Spleen (tissue), 13 donors: ENCODE measurements at places on chromosomes 12 and 14. TPM values are rescaled to one million over a fixed set of nuclear protein-coding genes. Genes with fewer than 3 reads are reported as not detected.

C1QL4 gene
- not detected for total RNA-seq

SERPINA1 gene
- 238 TPM for total RNA-seq

DNA sequence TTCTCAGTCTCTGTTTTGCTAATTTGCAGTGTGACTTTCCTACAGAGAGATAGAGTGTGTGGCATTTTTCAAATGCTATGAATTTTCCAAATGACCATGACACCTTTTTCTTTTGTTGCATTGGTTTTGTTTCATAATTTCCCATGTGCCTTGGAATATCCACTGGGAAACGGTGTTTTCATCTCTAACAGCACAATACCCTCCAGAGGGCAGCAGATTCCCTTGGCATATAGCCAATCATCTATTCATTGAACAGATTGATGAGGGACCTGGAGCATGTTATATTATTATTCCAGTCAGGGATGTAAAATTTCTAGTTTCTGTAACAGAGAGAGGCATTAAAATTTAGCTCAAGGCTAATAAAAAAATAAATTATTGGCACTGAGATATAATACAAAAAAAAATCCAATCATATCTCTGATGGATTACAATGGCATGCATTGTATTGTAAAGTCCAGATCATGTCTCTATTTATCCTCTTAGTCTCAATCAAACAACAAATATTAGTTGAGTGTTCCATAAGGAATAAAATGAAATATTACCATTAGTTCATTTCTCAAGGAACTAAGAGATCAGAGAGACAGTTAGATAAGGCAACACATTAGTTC is 29.6 kb upstream of the NTN4 start:
- DNase-seq = no peak
- H3K27ac ChIP-seq = no peak overlapping the region
- H3K4me1 ChIP-seq = peaks cover 5% of the 10 kb centered on the region
- no peak overlapping the region for H3K4me3 ChIP-seq
- no peaks in the 10 kb centered on the region for H3K36me3 ChIP-seq

GRCh38 chr14:36300337-36300736 is 20.1 kb downstream of the MBIP start:
- H3K4me3 ChIP-seq = no peak overlapping the region
- no peaks in the 10 kb centered on the region for H3K27me3 ChIP-seq
- DNase-seq = no peak
- no peak overlapping the region for H3K27ac ChIP-seq
- H3K36me3 ChIP-seq = peaks cover 88% of the 10 kb centered on the region

RNASE1 gene
- total RNA-seq = 438 TPM

LBHD2 gene
- not detected for total RNA-seq

DNA sequence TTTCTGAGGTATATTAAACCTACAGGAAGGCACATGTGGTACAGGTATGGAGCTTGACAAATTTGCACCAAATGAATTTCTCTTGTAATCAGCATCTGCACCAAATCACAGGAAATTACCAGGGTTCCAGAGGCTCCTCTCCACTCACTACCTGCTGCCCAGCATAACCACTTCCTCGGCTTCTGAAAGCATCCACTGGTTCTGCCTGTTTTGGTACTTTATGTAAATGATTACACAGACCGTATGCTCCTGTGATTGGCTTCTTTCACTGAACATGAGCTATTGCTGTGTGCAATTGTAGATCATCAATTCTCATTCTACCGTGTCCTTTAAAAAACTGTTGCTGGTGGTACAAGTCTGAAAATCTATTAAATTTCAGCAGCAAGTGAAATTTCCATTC is 522.1 kb downstream of the TMEM132D start:
- H3K27ac ChIP-seq = no peak overlapping the region
- no peaks in the 10 kb centered on the region for H3K27me3 ChIP-seq
- H3K4me1 ChIP-seq = no peaks in the 10 kb centered on the region
- no peak for DNase-seq
- H3K4me3 ChIP-seq = no peak overlapping the region
- no peaks in the 10 kb centered on the region for H3K36me3 ChIP-seq

DNA sequence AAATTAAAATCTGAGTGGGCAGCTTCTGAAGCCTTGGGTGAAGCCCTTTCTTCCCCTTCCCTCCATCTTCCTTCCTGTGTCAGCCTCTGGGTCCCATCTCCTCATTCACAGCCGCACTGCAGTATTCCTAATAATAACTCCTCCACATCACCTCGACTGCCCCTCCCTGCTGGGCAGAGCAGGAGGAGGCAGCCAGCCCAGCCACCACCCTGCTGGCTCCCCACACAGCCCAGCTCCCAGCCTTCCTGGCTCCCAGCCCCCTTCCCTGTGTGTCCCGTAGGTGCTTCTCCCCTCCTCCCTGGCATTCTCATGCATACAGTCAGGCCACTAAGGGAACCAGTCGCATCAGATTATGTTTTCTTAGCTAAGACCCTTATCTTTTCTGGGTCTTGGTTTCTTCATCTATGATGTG is 3.7 kb downstream of the IFFO1 start:
- H3K27ac ChIP-seq = peak overlapping the region; percentile 82
- no peaks in the 10 kb centered on the region for H3K27me3 ChIP-seq
- DNase-seq = peak; percentile 72
- peaks cover 96% of the 10 kb centered on the region for H3K4me1 ChIP-seq

PKP2 gene
- 7.8 TPM for total RNA-seq

- no peaks in the 10 kb centered on the region for H3K27me3 ChIP-seq
- H3K27ac ChIP-seq = no peak overlapping the region
- no peaks in the 10 kb centered on the region for H3K36me3 ChIP-seq
- no peaks in the 10 kb centered on the region for H3K4me1 ChIP-seq
- no peak overlapping the region for H3K4me3 ChIP-seq
- DNase-seq = no peak
Observed at GRCh38 chr12:114757684-114758325, 73.8 kb upstream of the TBX3 start.

DNA sequence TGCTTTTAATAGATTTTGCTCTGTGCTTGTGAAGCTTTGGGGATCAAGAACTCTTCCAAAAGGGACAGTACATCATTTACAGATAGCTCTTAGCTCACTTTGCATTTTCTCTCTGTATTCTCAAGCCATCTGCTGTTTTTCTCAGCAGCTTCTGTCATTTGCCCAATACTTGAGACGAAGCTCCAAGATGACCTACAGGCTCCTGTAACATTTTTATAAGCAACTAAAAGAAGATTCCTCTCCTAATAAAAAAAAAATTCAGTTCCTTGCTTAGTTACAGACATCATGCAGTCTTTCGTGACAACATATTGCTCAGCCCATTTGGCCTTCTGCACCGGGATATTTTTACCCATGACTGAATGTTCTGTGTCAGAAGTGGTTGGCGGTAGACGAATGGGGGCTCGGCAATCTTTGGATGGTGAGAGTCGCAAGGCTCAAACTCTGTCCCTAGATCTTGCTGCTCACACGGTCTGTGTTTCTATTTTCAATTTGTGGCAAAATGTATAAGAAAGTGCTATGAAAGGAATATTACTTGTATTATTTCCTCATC is 215.6 kb downstream of the FSCB start:
- no peaks in the 10 kb centered on the region for H3K4me1 ChIP-seq
- no peaks in the 10 kb centered on the region for H3K27me3 ChIP-seq
- no peaks in the 10 kb centered on the region for H3K36me3 ChIP-seq
- no peak for DNase-seq

- H3K4me3 ChIP-seq = peak overlapping the region; percentile 7
- peak overlapping the region; percentile 65 for H3K27ac ChIP-seq
- no peaks in the 10 kb centered on the region for H3K36me3 ChIP-seq
- peaks cover 14% of the 10 kb centered on the region for H3K27me3 ChIP-seq
- no peak for DNase-seq
- H3K4me1 ChIP-seq = peaks cover 45% of the 10 kb centered on the region
Observed at GRCh38 chr12:124774054-124774461, 89.6 kb downstream of the SCARB1 start.

ANKRD33 gene
- total RNA-seq = not detected

EML5 gene
- 1.8 TPM for total RNA-seq

- H3K27me3 ChIP-seq = no peaks in the 10 kb centered on the region
- no peak overlapping the region for H3K4me3 ChIP-seq
- peaks cover 29% of the 10 kb centered on the region for H3K4me1 ChIP-seq
- no peak for DNase-seq
Observed at GRCh38 chr12:118350908-118351559, 21.7 kb downstream of the TAOK3 start.

GRCh38 chr12:4089956-4090355 is 183.6 kb upstream of the CCND2 start:
- H3K4me3 ChIP-seq = no peak overlapping the region
- H3K36me3 ChIP-seq = no peaks in the 10 kb centered on the region
- DNase-seq = no peak
- H3K4me1 ChIP-seq = no peaks in the 10 kb centered on the region
- H3K27ac ChIP-seq = no peak overlapping the region

MYH7 gene
- not detected for total RNA-seq

SPTLC2 gene
- 96.3 TPM for total RNA-seq

GRCh38 chr14:95614349-95614748 is 71.9 kb upstream of the TCL1B start:
- H3K36me3 ChIP-seq = no peaks in the 10 kb centered on the region
- no peaks in the 10 kb centered on the region for H3K4me1 ChIP-seq
- no peak overlapping the region for H3K4me3 ChIP-seq
- no peak for DNase-seq
- H3K27me3 ChIP-seq = no peaks in the 10 kb centered on the region

GRCh38 chr14:23000860-23001259 is 9.1 kb downstream of the C14orf93 start:
- H3K36me3 ChIP-seq = no peaks in the 10 kb centered on the region
- H3K4me1 ChIP-seq = peaks cover 3% of the 10 kb centered on the region
- no peak for DNase-seq

DNA sequence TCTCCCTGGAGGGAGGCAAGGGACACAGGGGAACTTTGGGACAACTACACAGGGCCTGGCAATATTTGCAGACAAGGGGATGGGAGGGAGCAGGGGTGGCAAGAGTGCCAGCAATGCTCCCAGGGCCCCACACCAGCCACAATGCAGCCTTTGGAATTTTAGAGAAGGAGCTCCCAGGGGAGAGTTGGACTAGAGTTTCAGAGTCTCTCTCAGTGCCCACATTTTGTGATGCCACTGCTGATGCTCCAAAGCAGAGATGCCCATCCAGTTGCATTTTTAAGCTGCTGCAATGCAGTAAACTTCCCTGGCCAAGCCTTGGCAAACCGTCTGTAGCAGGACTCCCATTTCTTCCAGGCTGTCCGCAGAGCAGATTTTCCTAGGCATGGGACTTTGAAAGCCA is 98.9 kb downstream of the ZFP36L1 start:
- peaks cover 69% of the 10 kb centered on the region for H3K4me1 ChIP-seq
- no peaks in the 10 kb centered on the region for H3K36me3 ChIP-seq
- H3K27ac ChIP-seq = no peak overlapping the region
- H3K4me3 ChIP-seq = no peak overlapping the region

DNA sequence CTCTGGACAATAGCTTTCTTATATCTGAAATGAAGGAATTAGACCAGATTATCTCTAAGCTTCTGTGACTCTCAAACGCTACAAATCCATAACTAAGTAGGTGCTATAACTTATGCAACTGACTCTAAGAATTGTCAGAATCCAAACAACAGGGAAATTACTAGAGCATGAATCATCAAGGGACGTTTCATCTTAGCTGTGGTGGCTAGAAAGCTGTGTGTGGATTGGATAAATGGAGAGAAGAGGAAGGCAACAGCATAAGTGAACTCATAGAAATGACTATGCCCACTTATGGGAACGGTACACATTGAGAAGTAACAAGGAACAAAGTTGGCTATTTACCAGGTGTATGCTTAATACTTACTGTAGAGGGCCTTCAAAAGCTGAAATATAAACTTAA is 96.0 kb upstream of the NEDD1 start:
- no peaks in the 10 kb centered on the region for H3K36me3 ChIP-seq
- H3K27ac ChIP-seq = no peak overlapping the region
- no peak overlapping the region for H3K4me3 ChIP-seq
- DNase-seq = no peak
- no peaks in the 10 kb centered on the region for H3K4me1 ChIP-seq
- H3K27me3 ChIP-seq = no peaks in the 10 kb centered on the region

DNA sequence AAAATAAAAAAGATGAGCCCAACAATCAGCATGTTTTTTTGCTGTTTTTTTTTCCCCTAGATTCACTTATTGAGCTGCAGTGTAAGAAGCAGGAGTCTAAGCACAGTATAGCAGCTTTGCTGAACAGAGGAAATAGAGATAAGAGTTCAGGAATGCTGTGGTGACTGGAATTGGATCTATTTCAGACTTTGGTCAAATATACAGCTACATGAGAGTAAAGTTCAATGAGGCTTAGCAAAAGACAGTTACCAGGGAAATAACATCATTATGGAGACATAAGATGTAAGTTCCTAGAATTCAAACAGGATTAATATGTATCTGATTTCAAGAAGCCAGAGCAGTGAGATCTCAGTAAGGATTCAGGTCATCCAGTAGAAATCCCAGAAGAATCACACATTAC is 613.0 kb downstream of the RPS29 start:
- H3K27me3 ChIP-seq = no peaks in the 10 kb centered on the region
- no peaks in the 10 kb centered on the region for H3K4me1 ChIP-seq
- H3K4me3 ChIP-seq = no peak overlapping the region
- H3K27ac ChIP-seq = no peak overlapping the region

GRCh38 chr12:56099787-56100186 is 4.6 kb upstream of the PA2G4 start:
- H3K36me3 ChIP-seq = no peaks in the 10 kb centered on the region
- no peaks in the 10 kb centered on the region for H3K27me3 ChIP-seq
- DNase-seq = no peak
- peaks cover 6% of the 10 kb centered on the region for H3K4me1 ChIP-seq
- H3K27ac ChIP-seq = no peak overlapping the region

GRCh38 chr12:124949779-124950728 is 35.6 kb upstream of the UBC start:
- no peak for DNase-seq
- peaks cover 96% of the 10 kb centered on the region for H3K36me3 ChIP-seq
- H3K27me3 ChIP-seq = no peaks in the 10 kb centered on the region

DNA sequence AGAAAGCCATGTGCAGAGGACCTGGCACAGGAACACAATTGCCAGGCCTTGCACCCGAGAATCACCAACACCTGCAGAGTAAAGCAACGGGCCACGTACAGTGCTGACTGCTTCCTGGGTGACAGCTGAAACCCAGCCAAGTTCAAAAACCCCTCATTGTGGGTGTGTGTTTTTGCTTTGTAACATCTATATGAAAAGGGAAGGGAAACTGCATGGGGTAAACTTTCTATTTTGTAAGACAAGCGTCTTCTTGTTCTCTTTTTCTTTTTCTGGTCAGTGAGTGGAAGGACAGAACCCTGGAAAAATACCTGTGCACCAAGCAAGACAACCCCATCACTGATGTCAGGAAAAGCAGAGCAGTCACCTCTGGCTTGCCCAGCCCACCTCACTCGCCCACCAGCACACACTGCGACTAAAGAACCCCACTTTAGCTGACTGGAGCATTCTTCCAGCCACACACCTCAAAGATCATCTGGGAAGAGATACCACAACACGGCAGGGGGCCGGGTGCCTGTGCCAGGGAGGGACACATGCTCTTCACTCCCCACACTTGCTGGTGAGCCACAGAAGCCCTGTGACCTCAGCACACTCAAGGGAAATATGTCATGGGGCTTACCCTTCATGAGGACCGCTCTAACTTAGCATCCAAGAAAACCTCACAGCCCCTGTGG is 172.3 kb downstream of the NDUFA12 start:
- peak overlapping the region; percentile 74 for H3K27ac ChIP-seq
- peaks cover 31% of the 10 kb centered on the region for H3K4me1 ChIP-seq
- H3K4me3 ChIP-seq = no peak overlapping the region
- no peaks in the 10 kb centered on the region for H3K27me3 ChIP-seq
- DNase-seq = peak; percentile 84
- H3K36me3 ChIP-seq = no peaks in the 10 kb centered on the region
